ENCODE measurements at places on chromosomes 5 and 9.

- no peak for DNase-seq
Observed at GRCh38 chr5:140342287-140342686, 4.1 kb downstream of the HBEGF start.

- DNase-seq: no peak
Observed at GRCh38 chr9:1285526-1285925, 235.4 kb downstream of the DMRT2 start.

DNA sequence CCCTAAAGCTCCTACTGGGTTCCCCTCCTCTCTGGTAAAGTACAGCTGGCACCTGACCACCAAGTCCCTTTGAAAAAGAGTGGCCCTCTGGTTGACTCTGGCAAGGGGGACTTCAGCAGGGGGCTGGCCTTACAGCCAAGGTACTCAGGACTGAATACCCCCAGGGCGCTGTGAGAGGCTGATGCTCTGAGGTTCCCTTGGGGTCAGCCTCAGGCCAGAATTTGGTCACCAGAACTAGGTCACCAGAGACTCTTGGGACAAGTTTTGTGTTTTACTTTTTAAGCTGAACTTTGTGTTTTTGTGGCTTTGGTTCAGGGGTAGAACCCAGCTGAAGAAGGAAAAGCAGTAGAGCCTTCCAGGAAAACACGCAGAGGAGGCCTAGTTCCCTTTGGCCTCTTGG lies 23.3 kb upstream of the SMU1 start:
- DNase-seq: no peak

DNA sequence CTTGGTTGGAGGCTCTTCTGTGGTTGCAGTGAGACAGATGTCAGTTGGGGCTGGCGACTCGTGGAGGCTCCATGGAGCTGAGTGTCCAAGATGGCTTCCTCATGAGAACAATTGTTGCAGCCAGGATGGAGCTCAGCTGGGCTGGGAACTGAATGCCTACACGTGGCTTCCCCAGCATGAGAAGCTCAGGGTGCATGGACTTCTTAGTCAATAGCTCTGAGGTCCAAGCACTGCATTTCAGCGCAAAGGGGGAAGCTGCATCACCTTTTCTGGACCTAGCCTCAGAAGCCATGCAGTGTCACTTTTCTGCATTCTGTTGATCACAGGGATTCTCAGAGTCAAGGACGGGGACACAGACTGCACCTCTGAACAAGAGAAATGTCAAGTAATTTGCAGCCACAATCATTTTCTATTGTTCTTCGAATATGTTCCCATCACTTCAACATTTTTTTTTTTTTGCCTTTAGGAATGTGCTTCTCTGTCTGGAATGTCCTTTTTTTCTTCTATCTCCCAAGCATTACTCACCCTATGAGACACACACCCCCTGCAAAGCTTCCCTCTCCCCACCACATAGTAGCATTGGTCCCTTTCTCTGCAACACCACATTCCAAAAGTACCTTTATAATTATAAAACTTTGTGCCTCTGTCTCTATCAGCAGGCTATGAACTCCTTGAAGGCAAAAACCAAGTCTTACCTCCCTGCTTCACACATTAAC lies 57.5 kb upstream of the STK32A start:
- DNase-seq: no peak

GRCh38 chr9:110208031-110208430 lies at the start of gene C9orf152:
Gene C9orf152 (minus strand): TSS chr9:110208159. CDS start chr9:110207579, 580 bp downstream.
- no peak for DNase-seq

Data from stimulated activated CD4-positive, alpha-beta T cell treated with anti-CD3 and anti-CD28 coated beads, TNF-alpha, amount 100 ng/mL, for 4 hours (primary cell).